ENCODE measurements at places on chromosomes 7 and 10.

- no peak for DNase-seq
These were observed 15.6 kb upstream of the ZNF25 start for GRCh38 chr10:37992083-37992482.

GRCh38 chr7:100781255-100781654 is 46.1 kb downstream of the EPHB4 start:
- no peak for DNase-seq

DNA sequence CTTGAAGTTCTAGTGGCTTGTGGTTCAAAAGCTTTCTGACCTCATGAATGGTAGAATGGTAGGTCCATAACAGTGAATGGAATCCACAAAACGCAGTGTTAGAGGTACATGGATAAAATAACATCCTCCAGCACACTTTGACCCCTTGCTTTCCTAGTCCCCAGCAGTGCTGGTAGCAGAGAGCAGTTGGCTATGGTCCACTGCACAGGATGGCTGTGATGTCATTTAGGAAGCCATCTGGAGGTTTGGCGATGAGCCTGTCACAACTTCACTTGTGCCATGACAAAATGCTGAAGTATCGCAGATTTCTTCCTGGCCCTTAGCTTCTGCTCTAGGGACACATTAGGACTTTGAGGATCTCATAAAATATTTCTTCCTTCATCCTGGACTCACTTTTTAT is 300.0 kb upstream of the FZD8 start:
- no peak for DNase-seq

DNA sequence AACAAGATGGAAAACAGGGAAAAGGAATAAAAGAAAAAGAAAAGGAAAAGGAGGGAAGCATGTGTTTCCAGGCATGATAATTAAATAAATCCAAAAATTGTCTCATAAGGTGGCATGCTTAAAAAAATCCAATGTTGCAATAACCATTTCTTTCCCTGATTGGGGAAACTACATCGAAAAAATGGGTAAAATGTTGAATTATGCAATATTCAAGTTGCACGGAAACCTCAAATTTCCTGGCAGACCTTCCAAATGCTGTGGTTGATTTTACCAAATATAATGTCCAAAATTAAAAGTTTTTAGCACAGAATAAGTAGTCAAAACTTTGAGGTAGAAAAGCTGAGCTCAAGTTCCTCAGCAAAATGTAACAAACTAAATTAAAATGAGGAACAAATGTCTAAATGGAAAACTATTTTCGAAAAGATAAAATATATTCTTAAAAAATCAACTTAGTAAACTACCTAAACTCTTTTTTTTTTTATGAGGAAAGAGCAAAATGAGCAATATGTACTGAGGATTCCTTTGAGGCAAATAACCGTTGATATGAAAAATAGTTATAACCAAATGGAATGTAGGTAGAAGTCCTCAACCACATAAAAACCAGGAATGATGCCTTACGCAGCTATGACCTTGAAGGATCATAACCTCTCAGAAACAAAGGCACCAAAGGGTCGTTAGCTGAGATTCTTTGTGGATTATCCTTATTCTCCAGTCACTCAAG is 52.6 kb downstream of the MACC1 start:
- no peak for DNase-seq

DNA sequence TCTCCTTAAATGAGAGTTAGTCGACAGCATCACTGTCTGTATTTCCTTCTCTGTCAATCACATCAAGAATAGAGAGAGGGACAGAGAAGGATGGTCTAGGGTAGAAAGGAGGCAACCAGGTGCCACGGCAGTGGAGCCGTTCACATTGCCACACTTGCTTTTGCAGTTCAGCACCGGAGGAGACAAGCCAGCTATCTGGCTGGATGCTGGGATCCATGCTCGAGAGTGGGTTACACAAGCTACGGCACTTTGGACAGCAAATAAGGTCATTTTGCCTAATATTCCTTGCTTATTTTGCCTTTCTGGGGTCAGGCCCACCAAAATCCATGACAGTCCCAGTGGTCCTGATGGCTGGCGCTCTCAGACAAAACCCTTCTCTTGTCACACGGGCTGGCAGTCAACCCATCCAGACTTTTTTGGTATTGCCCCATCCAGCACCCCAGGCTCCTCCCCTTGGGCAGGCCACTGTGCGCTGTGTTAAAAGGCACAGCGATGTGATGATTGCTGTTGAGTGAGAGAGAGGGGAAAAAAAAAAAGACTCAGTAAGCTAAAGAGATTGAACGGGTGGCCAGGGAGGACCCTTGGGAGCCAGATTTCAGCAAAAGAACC is 8.4 kb downstream of the CPA2 start:
- DNase-seq: no peak

DNA sequence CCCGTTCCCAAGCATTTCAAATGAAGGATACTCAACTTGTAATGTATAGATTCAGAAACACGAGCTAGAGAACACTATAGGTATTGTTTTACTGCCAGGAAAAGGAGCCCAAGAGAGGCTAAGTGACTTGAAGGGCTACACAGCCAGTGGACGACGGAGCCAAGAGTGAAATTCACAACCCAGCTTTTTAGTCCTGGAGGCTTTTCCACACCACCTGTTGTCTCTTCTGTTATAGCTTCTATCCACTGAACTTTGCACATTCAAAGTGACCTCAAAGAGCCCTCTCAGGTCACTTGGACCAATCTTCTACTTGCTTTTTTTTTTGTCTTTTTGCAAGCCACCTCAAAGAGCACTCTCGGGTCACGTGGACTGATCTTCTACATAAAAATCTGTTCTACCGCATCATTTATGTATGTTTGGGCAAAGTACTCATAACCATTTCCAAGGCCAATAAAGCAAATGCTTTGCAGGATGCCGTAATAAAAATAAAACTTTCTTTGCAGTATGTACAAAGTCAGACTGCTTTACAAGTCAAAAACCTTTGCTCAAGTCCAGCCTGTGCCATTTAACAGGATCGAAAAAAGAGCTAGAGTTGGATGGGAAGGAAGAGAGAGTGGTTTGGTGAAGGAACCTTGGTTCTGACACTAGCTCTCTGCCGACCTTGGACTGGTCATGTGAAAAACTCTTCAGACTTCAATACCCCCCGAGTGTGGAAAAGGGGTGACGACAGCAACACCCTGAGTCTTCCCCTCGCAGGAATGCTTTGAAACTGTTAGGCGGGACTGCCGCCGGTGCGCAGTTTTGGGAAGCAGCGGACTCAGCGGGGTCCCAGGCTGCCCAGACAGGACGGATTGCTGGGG is 821 bp downstream of the SLC35B4 start:
- DNase-seq: no peak

- no peak for DNase-seq
These were observed 40.3 kb downstream of the THNSL1 start for GRCh38 chr10:25056726-25057125.

GRCh38 chr7:127819975-127820731 is 168.2 kb downstream of the SND1 start:
- peak; percentile 60 for DNase-seq

DNA sequence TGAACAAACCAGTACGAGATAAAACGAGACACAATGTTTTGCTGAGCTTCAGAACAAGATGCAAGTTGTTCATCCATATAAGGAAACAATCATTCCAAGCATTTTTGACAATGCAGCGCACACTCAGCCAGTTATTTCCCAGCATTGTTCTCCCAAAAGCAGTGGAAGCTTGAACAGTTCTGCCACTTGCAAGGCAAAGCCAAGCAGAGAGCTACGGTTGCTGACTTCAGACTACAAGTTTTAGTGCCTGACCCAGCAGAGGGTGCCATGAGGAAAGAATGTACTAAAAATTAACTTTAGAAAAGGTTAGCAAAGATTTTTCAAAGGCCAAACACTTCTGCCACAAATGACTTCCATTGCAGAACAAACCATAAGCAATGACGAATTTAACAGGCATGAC is 152.5 kb downstream of the SLC25A13 start:
- no peak for DNase-seq

- no peak for DNase-seq
These were observed 74.3 kb downstream of the GRK5 start for GRCh38 chr10:119281581-119282071.

GRCh38 chr10:92574548-92575261 is 812 bp upstream of the IDE start:
- DNase-seq: no peak

- DNase-seq: no peak
These were observed 53.6 kb upstream of the PODXL start for GRCh38 chr7:131610007-131610406.

- no peak for DNase-seq
These were observed 129.2 kb downstream of the GNAI1 start for GRCh38 chr7:80263821-80264220.

GRCh38 chr10:109668154-109668665 is 255.1 kb downstream of the XPNPEP1 start:
- DNase-seq: no peak

DNA sequence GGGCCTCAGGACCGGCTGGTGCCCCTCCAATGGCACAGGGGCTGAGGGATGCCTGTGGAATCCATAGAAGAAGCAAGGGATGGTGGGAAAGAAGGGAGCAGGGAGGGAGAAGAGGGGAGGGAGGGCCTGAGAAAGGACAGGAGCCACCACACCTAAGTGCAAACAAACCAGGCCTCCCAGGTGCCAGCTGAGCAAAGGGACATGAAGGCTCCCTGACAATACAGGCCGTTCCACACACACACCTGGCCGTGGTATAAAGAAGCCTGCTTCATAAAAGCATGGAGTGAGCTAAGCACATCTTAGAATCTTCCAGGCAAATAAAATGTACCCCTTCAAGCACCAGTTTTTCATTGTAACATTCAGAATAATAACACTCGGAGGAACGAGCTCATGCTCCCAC is 54.0 kb downstream of the OAT start:
- DNase-seq: no peak

DNA sequence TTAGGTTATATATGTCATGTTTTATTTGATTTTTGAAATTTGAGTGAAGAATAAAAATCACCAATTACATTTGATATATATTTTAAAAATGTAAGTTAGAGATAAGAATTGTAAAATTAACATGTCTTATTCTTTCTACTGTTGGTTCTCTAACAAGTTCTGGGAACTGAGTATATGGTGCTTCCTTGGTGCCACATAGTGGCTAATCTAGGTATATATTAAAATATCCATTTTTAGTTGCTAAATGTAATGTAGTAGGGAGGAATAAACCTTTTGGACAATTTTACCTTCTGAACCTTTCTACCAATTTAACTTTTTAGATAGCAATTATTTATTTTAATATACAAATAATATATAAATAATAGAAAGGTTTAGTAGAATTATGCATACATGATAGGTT is 17.5 kb downstream of the CFAP69 start:
- no peak for DNase-seq

GRCh38 chr7:151684408-151685175 is 164.9 kb upstream of the RHEB start:
- no peak for DNase-seq

- no peak for DNase-seq
These were observed 8.8 kb downstream of the AFAP1L2 start for GRCh38 chr10:114395366-114396022.

GRCh38 chr7:75055830-75056772 is 17.5 kb downstream of the RCC1L start:
- DNase-seq: no peak

DNA sequence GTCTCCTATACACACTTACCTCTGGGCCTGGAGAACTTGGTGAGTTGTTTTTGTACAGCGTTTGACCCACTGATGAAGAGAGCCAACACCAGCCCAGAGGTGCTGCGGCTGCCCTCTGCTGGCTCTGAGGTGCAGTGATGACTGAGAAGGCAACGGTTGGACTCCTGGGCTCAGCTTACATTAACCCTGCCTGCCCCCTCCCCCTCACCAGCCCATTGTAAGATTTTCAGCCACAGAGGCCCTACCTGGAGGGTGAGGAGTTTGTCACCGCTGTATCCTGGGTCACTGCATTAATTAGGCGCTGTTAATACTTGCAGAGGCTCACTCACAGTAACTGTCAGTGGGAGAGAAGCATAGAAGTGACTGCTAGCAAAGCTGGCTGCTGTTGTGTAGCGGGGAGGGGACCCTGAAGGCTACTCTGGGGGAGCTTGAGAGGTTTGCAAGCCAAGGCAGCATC is 19.0 kb upstream of the ANKRD2 start:
- peak; percentile 4 for DNase-seq

DNA sequence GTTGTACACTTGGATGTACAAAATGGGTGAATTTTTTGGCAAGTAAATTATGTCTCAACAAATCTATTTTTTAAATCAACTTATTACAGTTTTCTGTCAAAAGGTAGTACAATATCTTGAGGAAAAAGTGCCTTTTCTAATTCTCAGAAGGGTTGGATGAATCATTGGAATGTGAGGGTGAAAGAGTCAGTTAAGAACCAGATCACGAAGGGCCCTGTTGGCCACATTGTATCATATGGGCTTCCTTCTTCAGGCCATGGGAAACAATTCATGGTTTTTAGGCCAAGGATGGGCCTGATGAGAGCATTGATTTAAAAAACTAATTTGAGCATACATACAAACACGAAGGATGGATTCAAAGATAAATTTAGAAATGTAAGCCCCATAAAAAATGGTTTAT is 503.7 kb downstream of the TNS3 start:
- no peak for DNase-seq

DNA sequence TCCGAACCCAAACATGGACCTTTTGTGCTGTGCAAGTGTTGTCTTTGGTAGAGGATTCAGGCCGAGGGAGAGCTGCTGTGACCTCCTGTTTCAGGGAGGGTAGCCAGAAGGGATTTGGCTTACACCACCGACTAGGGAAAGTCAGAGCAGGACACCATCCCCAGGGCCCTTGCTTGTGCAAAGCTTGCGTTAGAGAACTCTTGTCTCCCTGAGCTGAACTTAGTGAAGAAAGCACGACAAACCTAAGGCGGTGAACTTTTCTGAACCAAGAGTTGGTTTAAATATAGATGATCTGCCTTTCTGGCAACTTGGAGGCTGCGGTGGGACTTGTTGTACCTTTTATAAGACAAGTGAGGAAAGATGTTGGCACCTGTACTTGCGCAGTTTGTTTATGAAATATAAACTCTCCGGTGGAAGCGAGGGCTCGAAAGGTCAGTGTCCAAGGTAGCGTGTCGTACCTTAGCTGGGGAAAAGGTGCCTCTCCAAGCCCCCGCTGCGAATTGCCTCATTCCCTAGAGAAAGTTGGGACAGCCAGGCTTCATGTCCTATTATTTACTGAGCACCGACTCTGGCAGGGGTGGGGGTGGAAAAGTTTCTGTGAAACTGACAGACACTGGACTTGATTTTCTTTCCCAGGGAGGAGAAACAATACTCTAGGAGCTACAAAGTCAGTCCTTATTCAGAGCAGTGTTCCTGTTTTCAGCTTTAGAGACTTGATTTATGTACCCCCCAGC is 31.6 kb downstream of the WBP1L start:
- DNase-seq: no peak

- no peak for DNase-seq
These were observed 7.2 kb downstream of the ALKBH4 start for GRCh38 chr7:102457352-102457924.

- DNase-seq: no peak
These were observed 214.0 kb downstream of the MDFIC start for GRCh38 chr7:115135769-115136410.

DNA sequence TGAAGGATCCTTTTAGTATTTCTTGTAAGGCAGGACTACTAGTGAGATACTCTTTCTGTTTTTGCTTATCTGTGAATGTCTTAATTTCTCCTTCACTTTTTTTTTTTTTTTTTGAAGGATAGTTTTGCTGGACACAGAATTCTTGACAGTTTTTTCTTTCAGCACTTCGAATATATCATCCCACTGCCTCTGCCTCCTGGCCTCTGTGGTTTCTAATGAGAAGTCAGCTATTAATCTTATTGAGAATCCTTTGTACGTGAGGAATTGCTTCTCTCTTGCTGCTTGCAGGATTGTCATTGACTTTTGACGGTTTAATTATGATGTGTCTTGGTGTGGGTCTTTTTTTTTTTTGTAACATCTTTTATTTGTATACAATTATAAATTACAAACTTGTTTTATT is 12.6 kb upstream of the WAC start:
- no peak for DNase-seq

GRCh38 chr7:135769005-135769802 is 20.6 kb upstream of the FAM180A start:
- no peak for DNase-seq
